CD4-positive, alpha-beta T cell treated with Interleukin-6 at 100 ng/mL for 8 hours (primary cell): ENCODE measurements at places on chromosomes 12 and 14.

GRCh38 chr14:90274019-90274418 lies 17.7 kb downstream of the PSMC1 start:
- DNase-seq: no peak

DNA sequence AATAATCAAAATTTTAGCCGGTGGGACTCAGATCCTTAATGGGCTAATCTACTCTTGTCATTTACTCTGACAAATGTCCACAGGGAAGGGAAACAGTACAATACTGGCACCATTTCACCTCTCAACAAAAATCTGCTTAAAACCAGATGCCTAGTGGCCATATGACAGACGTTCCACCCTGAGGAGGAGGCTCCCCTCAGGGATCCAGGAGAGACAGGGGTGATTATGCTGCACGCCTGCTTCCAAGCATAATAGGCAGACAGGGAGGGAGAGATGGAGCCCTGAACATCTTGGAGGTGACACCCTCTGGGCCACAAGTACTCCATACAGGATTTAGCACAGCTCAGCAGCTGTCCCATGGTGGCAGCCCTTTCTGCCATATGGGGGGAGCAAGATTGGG lies 24.8 kb upstream of the AKAP6 start:
- DNase-seq: no peak

DNA sequence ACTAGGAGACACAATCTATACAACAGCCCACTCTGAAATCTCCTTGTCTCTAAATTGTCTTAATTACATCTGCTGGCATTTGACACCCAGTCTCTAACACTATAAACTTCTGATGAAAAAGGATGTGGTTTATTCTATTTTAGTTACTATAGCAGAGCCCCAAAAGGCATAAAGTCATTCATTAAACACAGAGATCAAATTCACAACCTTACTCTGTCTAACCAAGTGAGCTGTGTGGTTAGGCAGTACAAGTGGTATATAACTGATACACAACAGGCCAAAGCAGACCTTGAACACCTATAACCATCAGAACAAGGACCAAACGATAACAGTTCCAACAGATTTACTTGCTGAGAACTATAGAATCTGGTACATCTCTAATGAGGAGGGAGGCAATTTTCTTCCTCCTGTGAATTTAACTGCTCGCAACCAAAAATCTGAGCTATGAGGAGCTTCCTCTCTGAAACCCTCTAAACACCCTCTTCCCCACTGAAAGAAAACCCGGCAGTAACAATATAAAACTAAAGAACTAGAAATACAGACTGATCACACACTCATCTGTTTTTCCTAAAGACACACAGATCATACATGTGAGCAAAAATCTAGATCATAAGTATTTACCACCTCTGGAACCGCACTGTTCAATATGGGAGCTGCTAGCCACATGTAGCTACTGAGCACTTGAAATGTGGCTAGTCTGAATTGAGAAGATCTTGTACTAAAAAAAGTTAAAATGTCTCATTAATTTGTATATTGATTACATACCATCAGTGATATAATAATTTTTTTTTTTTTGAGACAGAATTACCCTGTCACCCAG lies 17.7 kb downstream of the SPPL3 start:
- no peak for DNase-seq

- DNase-seq: no peak
These were observed 37.2 kb downstream of the BEGAIN start for GRCh38 chr14:100549834-100550625.

DNA sequence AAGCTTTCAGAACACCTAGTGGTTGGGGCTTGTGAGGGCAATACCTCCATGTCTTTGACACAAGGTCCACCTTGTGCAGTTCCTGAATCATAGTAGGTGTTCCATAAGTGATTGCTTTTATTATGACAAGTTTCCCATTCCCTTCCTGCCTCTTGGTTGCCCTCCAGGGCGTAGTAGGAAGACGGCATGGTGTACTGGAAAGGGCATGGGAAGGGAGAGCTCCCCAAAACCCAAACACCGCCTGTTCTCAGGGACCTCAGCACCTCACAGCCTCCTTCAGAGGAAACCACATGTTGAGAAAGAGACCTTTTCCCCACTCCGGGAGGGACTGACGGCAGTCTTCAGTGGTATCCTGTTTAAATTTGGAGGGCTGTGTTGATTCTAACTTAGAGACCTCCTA lies 21.1 kb downstream of the EVL start:
- no peak for DNase-seq

- no peak for DNase-seq
These were observed 864.0 kb downstream of the TMEM121 start for GRCh38 chr14:106390401-106390800.

DNA sequence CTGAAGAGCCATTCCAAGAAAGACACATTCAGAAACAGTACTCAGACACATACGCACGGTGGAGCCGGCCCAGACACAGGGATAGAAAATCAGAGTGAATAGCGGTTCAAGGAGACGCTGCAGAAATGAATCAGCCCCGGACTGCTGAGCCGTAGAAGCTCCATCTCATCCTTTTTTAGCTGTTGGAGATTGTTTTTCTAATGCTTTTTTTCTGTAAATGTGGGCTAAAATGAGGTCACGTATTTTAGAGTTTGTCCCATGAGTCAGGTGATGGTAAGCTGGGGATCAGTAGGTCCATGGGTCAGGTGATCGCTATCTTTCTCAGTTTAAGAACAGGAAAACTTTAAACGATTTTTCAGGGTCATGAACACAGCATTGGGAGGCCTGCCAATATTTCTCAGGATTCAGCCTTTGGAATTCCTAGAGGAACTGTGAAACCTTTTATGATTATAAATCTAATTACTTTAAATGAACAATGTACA lies 202.4 kb downstream of the ITPR2 start:
- no peak for DNase-seq

DNA sequence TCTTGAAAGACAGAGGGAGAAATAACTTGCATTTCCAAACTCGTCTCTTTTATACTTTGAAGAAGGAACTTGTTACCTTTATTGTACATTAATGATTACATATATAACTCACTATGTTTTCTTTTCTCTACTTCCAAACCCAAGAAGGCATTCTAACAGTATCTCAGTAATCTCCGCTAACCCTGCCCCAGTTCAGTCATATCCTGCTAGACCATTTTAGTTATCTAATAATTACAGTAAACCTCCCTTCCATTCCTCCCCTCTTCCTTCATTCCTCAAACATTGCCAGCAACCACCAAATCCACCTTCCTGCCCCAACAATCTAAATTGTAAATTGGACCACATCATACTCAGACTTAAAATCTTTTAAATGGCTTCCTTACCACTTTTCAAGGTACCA lies 30.6 kb downstream of the STK38L start:
- DNase-seq: no peak

DNA sequence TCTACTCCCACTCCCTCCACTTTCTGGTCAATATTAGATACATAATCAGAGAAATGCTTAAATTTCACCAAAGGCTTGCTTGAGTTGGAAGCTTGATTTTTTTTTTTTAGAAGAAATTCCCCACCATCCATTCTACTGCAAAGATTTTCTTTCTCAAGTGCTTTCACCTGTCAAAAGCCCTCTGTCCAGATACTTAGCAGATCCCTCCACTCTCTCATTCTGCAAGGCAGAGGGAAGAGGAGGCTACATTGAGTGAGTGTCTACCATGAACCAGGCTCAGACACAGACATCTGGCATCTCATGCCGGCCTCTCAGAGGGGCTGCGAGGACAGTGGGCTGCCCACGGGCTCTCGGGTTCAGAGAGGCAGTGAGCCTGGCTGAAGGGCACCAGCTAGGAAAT lies 127.6 kb upstream of the GSC start:
- DNase-seq: no peak

DNA sequence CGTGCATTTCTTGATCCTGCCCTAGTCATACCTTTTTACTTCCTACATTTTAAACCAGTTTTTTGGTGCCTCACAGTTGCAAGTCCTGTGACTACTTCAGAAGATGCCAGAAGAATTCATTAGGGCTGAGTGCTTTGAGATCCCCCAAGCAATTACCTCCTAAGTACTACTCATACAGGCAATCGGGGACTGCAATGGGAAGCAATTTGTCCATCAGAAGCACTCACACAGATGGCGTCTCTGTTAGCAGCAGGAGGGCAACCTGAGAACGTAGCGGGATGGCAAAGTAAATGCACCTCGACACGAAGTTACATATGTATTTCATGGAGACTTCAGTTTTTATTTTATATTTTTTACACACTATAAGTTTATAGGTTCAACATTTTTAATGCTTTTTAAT lies 188.3 kb downstream of the CAPZA3 start:
- no peak for DNase-seq

DNA sequence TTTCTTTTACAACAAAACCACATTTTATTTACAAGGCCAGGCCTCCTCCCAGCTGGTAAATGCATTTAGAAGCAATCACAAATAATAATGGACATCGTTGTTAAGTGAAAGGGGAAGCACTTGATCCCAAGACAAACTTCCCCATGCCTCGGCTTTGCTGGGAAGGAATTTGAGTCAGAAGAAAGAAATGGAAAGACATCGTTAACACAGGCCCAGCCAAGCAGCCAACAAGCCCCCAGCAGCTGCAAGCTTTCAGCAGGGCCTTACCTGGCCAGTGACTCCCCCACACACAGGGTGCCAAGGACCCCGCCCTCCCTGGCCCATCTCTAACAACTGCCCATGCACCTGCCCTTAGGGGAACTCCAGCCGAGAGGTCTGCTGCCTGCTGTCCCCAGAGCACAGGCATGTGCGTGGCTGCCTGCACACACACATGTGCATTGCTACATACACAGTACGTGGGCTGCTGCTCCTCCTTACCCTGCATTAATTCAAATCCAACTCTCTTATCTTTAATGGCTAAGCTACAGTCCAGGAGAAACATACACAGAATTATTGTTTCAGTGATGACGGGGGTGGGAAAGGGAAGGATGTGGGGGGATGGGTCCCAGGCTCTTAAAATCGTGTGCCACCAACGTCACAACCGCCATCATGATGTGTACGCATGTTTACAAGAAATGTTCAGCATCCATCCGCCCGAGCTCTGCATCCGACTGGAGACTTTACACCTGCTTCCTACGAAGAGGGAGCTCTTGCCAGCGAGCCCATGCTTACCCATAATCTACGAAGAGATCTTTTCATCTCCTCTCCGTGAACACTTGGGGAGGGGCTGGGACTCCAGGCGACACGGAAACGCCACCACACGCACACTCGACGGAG lies 9.8 kb downstream of the BCL11B start:
- peak; percentile 88 for DNase-seq

- DNase-seq: no peak
These were observed 278.9 kb upstream of the DIO3 start for GRCh38 chr14:101282418-101282817.

GRCh38 chr12:93877446-93877845 lies 200.3 kb downstream of the CRADD start:
- no peak for DNase-seq

DNA sequence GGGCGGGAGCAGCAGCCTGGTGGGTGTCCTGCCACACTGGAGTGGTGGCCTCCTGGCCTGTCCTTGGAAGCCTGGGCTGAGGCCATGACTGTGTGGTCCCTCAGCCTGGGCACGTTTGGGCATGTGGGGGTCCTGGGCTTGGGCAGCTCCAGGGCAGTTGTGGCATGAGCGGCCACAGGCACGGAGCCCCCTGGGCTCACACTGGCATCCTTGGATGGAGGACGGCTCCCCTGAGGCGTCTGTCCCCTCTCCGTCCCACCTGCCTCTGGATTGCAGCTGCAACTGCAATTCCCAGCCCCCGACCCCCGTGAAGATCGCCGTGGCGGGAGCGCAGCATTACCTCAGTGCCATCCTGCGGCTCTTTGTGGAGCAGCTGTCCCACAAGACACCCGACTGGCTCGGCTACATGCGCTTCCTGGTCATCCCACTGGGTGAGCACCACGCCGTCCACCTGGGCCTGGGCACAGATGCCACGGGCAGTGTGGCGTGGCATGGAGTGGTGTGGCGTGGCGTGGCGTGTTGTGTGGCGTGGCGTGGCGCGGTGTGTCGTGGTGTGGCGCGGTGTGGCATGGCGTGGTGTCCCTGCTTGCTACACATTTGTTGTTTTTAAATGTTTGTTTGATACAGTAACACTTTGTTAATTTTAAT lies 15.1 kb upstream of the TEX22 start:
- no peak for DNase-seq

DNA sequence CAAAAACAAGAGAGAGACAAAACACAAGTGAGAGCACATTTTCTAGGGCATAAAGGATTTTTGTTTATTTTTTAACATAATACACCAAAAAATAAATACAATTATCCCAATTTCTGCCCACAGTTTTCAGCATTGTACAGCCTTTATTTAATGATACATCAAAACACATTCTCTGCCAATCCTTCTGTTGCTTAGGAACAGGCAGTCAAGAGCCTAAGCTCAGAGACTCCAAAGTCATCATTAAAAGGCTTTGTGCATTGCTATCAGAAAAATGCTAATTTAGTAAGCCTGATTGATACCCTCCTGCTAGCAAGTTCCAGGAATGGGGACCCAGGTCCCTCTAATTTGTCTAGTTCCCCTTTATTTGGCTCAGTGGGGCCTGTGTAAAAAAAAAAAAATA lies 536.5 kb downstream of the RPS29 start:
- no peak for DNase-seq

DNA sequence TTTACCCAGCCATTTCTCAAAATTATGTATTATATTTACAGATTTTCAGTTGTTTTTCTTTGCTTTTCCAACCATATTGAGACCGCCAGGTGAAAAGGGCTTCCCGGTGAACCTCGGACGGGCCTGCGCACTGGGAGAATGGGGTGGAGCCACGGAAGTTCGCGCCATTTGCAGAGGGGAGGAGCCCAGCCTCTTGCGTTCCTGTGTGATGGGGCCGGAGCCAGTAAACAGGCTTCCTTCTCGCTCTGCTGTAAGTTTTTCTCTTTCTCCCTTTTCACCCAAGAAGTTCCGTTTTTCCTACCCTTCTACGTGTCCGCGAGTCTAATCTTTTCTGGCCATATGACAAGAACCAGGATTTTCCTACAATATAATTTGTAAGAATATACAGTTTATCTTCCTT lies 1108.8 kb upstream of the SEL1L start:
- DNase-seq: no peak

DNA sequence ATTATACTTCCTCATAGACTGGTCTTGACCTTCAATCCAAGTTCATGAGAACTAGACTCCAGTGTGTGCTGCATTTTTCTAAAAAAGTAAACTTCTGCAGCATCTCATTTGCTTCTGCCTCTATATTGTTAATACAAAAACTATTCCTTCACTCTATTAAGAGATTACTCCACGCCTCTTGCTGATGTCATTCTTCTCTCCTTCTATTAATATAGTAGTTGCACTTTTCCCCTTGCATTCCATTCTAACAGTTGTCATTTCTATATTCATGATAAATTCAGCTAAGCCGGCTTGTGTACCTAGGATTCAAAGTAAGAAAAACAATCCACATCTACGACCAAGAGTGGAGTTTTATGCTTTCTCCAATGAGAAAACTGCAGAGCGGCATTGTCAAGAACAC lies 480.4 kb upstream of the NOVA1 start:
- DNase-seq: no peak

GRCh38 chr12:13179211-13180074 lies 17.1 kb upstream of the EMP1 start:
- DNase-seq: peak; percentile 53
